ENCODE measurements at places on chromosomes 11 and 22. TPM values are rescaled to one million over a fixed set of nuclear protein-coding genes. Genes with fewer than 3 reads are reported as not detected.

DNA sequence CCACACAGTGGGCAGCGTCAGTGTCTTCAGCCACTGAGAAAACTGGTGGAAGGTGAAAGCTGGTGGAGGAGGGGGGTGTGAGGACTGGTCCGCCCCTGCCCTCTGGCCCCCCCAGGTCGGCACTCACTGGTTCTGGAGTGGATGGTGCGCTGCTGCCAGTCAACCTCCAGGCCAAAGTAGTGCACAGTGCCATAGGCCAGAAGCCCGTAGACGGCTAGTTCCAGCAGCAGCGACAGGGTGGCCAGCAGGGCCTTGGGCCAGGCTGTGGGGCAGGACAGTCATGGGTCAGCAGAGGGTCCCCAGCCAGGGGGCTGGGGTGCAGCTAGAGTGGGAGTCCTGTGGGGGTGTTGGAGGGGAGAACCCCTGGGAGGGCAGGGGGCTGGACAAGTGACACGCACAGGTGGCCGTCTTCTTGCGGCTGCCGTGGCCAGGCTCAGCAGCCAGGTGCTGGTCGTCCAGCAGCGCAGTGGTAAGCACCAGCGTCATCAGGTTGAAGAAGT lies 2.2 kb downstream of the LMF2 start:
- H3K27ac ChIP-seq, result no peak overlapping the region
- peaks cover 26% of the 10 kb centered on the region for H3K36me3 ChIP-seq
- peaks cover 26% of the 10 kb centered on the region for H3K4me1 ChIP-seq
- no peak overlapping the region for H3K4me3 ChIP-seq

OR4A16 gene
- not detected for total RNA-seq

DNA sequence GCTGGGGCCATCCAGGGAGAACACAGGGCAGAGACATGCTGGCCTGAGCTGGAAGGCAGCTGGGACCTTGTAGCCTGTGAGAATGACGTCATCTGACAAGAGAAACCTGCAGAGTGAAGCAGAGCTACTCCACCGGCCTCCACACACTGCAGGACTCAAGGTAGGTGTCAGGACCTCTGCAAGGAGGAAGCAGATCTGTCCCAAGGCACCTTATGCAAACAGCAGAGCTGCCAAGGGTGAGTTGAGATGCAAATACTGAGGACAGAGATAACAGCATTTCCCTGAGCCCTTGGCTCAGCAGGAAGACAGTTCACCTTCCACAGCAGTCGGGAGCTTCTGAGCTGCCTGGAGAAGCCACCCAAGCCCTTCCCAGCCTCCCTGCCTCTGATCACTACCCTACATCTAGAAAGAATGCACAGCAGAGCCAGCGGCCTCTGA lies 51.9 kb upstream of the IGSF9B start:
- H3K27me3 ChIP-seq, result no peaks in the 10 kb centered on the region
- H3K27ac ChIP-seq, result no peak overlapping the region
- DNase-seq, result no peak
- H3K36me3 ChIP-seq, result no peaks in the 10 kb centered on the region
- no peaks in the 10 kb centered on the region for H3K4me1 ChIP-seq

- no peak overlapping the region for H3K27ac ChIP-seq
- no peak overlapping the region for H3K4me3 ChIP-seq
- H3K36me3 ChIP-seq, result no peaks in the 10 kb centered on the region
- no peaks in the 10 kb centered on the region for H3K4me1 ChIP-seq
Observed at GRCh38 chr11:61264371-61264770, 23.4 kb downstream of the PGA5 start.

CDC42EP1 gene
- total RNA-seq, result 0.78 TPM

DNA sequence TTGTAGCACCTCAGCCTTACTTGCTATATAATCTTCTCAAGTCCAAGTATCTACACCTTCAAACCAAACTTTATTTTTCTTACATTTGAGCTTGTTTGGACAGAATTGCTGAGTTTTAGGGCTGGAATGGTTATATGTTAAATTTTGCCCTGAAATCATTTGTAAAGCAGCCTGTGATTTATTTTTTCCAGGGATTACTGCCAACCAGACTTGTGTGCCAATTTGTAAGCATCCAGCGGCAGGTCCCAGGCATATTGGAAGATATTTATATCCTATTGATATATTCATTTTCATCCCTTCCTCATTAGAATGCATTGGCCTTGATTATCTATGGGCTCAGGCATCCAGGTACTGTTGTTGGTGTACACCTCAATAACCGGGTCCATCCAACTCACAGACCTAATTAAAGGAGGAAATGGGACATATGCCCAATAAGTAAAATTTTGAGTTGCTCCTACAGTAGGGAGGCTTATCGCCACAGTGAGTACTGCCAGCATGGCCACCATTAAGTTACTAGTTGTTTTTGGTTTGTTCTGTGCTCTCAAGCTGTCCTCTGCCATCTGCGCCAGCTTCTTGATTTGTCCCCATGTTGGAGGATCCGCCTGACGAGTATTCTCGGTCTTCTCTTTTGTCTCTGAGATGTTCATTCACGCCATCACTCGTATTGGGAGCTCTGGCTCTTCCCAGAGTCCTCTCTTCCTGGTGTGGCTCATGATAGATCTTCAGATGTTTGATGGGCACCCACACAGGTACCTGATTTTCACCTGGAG lies 9.8 kb upstream of the DNAJB13 start:
- no peak overlapping the region for H3K27ac ChIP-seq
- H3K27me3 ChIP-seq, result no peaks in the 10 kb centered on the region
- DNase-seq, result no peak
- no peaks in the 10 kb centered on the region for H3K4me1 ChIP-seq
- H3K36me3 ChIP-seq, result no peaks in the 10 kb centered on the region
- H3K4me3 ChIP-seq, result no peak overlapping the region

DNA sequence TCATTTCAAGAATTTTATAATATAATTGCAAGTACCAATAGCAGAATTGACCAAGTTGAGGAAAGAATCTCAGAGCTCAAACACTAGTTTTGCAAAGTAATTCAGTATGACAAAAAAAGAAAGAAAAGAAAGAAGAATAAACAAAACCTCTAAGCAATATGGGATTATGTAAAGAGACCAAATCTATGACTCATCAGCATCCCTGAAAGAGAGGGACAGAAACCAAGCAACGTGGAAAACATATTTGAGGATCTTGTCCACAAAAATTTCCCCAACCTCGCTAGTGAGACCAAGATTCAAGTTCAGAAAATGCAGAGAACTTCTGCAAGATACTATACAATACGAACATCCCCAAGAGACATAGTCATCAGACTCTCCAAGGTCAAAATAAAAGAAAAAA lies 203.7 kb upstream of the DDI1 start:
- no peaks in the 10 kb centered on the region for H3K4me1 ChIP-seq
- H3K27ac ChIP-seq, result no peak overlapping the region
- no peak for DNase-seq
- H3K4me3 ChIP-seq, result no peak overlapping the region
- H3K36me3 ChIP-seq, result no peaks in the 10 kb centered on the region
- H3K27me3 ChIP-seq, result no peaks in the 10 kb centered on the region

DNA sequence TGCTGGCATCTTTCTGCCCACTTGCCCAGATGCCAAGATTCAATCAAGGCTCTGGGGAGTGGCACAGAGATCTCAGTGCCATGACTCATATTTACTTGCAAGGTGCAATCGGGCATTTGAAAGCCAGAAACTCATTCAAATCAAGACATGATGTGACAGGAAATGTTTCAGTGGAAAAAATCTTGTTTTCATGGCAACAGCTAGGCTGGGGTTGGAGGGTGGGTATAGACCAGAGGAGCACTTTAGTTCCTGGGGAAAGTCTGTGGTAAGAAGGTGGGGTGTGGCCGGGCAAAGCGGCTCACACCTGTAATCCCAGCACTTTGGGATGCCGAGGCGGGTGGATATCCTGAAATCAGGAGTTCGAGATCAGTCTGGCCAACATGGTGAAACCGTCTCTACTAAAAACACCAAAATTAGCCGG lies 1.2 kb downstream of the MAJIN start:
- H3K27ac ChIP-seq, result no peak overlapping the region
- H3K4me1 ChIP-seq, result peaks cover 22% of the 10 kb centered on the region
- H3K36me3 ChIP-seq, result no peaks in the 10 kb centered on the region

NEU3 gene
- total RNA-seq, result 24.3 TPM

- no peaks in the 10 kb centered on the region for H3K4me1 ChIP-seq
- H3K4me3 ChIP-seq, result no peak overlapping the region
- H3K27ac ChIP-seq, result no peak overlapping the region
- H3K27me3 ChIP-seq, result no peaks in the 10 kb centered on the region
Observed at GRCh38 chr11:104573441-104573990, 324.7 kb downstream of the CASP12 start.

PTPN5 gene
- not detected for total RNA-seq

- H3K4me1 ChIP-seq, result peaks cover 23% of the 10 kb centered on the region
- no peak for DNase-seq
- peak within 1 kb of the TSS; percentile 41 for H3K4me3 ChIP-seq
- no peak within 1 kb of the TSS for H3K27ac ChIP-seq
- no peaks in the 10 kb centered on the region for H3K36me3 ChIP-seq
- H3K27me3 ChIP-seq, result peaks cover 7% of the 10 kb centered on the region
Observed at GRCh38 chr22:23070418-23071229, at the start of gene GNAZ. TSS of gene GNAZ (plus strand) at chr22:23070519. CDS start at chr22:23095696, 25,177 bp downstream.

DNA sequence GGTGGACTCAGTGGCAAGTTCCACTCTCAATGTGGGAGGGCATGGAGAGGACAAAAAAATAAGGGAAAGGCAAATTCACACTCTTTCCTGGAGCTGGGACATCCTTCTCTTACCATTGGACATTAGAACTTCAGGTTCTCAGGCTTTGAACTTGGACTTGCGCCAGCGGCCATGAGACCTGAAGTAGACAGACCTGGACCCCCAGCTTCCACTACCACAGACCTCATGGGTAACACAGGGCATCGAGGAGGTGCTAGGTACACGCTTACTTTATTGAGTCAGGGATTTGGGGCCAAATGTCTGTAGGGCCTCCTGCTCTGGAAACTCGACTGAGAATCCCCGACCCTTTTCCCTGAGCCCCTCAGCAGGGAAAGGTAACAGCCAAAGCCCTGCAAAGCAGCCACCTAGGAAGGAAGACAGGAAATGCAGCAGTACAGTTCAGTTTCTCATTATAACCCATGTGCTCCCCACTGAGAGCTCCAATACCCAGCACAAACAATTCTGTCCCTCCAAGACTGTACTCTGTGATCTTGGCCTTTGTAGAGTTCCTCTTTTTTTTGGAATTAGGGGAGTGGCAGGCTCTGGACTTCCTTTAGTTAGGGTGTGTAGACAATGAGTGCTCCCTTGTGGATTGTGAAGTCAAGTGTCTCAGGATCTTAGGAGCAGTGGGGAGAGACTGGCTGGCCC lies 5.7 kb downstream of the CHRNA10 start:
- H3K27me3 ChIP-seq, result no peaks in the 10 kb centered on the region
- no peak for DNase-seq
- H3K27ac ChIP-seq, result no peak overlapping the region
- H3K4me3 ChIP-seq, result no peak overlapping the region
- peaks cover 30% of the 10 kb centered on the region for H3K36me3 ChIP-seq

DNA sequence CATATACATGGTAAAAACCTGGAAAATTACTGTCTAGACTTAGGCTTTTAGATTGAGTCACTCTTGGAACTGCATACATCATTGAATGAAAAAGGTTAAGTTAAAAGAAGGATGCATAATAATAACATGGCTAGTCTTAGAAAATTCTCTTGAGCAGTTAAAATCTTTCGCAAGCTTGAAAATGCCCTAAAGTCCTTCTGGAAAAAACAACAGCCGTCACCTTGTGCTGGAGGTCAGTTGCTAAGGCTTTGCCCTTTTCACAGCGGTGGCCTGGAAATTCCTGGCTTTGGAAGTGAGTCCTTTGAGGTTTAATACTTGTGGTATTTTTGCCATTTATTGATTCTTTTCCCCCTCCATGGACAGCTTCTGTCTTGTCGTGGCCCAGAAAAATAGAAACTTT lies 17.4 kb upstream of the FBLN1 start:
- DNase-seq, result no peak
- no peak overlapping the region for H3K4me3 ChIP-seq
- H3K4me1 ChIP-seq, result no peaks in the 10 kb centered on the region
- H3K36me3 ChIP-seq, result no peaks in the 10 kb centered on the region
- H3K27ac ChIP-seq, result no peak overlapping the region
- no peaks in the 10 kb centered on the region for H3K27me3 ChIP-seq
